ENCODE measurements at places on chromosomes 3 and 15.
A peak's percentile ranks its signal among the peaks of the same experiment; 100 is the strongest.

DNA sequence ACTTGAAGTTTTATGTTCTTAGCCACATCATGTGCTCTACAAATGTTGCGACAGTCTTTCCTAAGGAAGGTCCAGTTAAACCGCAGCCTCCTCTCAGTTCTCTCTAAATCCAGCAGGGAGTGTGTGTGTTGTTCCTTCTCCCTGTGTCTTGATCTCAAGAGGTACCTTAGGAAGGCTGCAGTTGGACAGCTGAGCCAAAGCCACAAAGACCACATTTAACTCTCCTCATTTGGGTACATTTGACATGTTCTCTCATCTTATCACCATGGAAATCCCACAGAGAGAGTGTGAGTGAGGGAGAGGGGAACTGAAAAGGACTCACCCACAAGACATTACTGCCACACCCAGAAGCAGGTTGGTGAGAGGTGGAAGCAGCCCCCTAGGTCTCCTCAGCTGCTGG, 79.5 kb downstream of the CD200R1L start:
- DNase-seq = no peak

- no peak for DNase-seq
Observed at GRCh38 chr3:170024581-170024980, 13.2 kb upstream of the GPR160 start.

DNA sequence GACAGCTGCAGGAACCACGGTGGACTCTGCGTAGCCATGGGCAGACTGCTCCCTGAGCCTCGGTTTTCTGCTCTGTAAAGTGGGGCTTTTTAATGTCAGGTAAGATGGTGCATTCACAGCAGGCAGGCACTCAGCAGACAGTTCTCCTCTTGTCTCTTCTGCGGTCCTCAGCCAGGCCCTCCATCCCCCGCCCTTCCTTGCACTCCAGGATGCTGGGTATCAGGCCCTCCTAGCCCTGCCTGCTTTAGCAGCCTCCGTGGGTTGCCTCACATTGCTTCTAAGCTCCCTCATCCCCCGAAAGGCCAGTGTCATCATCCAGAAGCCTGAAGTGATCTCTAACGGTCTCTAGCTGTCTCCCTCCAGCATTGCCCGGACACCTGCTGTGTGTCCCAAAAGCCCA, 115.7 kb downstream of the WNT7A start:
- DNase-seq = no peak

- DNase-seq = no peak
Observed at GRCh38 chr15:86526938-86527690, 447.4 kb downstream of the AGBL1 start.

DNA sequence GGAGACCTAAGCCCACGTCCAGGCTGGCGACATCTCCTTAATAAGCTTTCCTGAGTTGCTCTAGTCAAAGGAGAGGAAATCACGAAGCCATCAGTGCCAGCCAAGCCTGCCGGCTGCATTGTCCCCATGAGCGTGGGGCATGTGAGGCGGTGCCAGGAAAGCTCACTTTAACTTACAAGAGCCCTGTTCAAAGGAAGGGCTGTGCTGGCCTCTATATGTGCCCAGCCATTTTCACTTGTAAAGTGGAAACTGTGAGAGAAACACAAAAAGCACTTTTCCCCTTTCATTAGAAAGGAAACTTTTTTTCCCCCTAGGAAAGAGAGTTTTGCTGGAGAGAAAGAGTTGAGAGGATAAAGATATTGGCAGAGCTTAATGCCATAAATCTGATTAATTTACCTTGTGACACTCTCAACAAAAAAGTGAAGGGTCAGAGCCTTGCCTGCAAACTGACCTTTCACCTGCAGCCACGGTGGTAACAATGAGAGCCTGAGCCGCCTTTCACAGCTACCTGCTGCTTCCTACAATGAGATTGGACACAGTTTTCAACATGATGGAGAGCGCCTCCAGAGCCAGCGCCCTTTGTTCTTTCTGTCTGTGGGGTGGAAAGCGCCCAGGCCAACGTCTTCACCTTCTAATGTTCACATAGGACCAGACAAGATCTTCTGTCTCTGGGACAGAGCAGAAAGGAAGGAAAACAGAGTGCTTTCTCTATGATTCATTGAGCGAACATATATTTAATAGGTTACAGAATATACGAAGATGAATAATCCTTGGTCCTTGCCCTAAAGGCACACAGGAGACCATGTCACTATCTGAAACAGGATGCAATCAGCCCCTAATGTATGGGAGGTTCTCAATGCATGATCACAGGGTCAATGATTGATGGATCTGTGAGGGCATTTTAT, 233.1 kb upstream of the HES1 start:
- no peak for DNase-seq

DNA sequence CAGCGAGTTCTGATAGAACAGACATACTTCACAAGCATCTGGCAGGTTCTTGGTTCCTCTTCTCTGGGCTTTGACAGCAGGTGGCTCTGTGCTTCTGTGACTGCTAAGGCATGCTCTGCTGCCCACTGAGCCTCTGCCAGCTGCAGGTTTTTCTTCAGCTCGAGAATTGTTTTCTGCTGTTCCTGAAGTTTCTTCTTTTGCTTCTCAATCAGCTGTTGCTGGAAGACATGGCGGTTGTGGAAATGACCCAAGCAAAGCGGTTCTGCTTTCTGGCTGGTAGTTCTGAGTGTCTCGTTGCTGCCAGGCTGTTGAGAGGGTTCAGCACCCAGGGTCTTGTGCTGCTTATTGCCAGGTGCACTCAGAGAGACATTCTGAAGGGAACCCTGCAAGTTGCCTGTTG, 50.8 kb downstream of the CCDC191 start:
- DNase-seq = no peak

DNA sequence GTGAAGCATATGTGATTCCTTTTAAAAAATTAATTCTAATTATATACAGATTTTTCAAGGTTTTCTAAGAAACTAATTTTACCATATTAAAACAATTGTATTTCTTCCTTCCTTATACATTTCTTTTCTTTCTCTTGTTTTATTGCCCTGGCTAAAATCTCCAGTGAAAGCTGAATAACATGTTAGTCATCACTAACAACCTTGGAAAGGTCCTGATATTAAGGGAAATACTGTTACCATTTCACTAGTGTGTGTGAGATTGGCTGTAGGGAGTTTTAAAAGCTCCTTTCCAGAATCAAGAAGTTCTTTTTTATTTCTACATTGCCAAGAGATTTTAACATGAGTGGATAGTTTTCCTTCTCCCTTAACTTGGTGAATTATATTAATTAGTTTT, 229.7 kb upstream of the EIF1B start:
- no peak for DNase-seq

- DNase-seq = no peak
Observed at GRCh38 chr3:155244216-155244615, 49.3 kb downstream of the STRIT1 start.

- DNase-seq = no peak
Observed at GRCh38 chr3:130850044-130850797, 43.7 kb upstream of the ATP2C1 start.

DNA sequence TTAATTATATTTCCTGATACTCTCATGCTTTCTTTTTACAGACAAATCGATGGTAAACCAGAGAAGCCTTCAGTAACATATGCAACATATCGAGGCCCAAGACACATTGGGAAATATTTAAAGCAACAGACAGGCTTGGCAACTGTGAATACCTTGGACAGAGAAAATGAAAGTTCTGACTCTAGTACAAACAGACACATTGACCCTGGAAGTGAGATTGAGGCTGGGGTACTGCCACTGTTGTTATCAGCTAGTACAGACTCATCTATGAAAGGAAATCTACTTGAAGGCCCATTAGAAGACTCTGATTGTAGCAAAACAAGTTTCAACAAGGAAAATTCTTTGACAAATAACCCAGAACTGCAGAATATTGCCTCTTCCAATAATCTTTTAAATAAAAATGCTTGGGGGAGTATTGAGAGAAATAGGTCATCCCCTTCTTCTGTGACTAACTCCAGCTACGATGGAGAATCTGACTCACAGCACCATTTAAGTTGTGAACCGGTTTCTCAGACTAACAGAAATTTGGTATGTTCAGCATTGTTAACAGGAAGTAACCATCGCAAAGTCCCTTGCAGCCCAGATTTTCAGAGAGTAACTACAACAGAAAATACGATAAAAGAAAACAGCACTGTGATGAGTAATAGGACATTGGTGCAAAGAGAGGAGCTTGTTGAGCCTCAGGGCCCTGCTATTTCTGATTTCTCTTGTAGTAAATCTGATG, 50.2 kb downstream of the CRYBG3 start:
- DNase-seq = no peak

DNA sequence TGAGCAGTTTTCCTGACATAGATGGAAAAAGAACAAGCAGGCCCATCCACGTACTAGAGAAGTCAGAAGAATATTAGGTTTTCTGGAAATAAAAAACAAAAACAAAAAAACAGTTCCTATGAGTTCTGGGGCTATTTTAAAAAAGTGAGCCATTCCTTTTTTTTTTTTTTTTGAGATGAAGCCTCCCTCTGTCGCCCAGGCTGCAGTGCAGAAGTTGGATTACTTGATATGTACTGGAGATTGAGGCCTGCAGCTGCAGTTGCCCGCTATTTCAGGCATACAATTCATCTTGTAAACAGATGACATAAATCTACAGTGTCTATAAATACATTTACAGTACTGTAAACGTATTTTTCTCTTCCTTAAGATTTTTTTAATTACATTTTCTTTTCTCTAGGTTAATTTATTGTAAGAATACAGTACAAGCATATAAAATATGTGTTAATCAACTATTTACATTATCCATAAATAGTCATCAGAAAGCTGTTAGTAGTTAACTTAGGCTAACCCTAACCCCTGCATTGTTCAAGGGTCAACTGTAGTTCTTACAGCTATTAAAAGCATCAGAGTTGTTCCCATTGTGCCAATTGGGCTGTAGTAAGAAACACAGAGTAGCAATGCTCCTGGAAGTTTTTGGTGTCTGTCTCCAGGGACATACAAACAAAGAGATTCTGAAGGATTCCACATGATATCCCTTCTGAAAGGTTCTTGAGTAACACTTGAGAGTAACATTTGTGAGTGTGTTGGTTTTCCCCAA, 11.2 kb upstream of the ACTL6A start:
- DNase-seq = no peak

DNA sequence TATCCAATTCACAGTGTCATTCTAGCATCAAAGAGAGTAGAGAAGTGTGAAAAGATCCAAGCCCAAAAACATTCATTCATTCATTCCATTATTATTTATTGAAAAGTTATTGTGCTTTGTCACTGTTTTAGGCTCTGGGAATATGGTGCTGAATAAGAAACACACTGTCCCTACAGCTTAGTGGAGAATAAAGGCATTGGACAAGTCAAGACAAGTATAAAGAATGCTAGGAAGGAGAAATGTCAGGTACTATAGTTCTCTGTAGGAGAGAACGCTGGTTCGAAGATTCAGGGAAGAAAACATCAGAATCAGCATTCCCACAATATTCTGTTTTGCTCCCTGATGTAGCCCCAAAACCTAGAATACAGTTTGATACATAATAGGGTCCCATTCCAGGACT, 128.8 kb upstream of the CHRM5 start:
- DNase-seq = no peak

GRCh38 chr3:133891662-133892378, 3.9 kb downstream of the RAB6B start:
- peak; percentile 9 for DNase-seq

- peak; percentile 73 for DNase-seq
Observed at GRCh38 chr15:29668120-29668602, 154.1 kb downstream of the TJP1 start.

- DNase-seq = no peak
Observed at GRCh38 chr3:175433026-175433674, 574.0 kb downstream of the NAALADL2 start.

DNA sequence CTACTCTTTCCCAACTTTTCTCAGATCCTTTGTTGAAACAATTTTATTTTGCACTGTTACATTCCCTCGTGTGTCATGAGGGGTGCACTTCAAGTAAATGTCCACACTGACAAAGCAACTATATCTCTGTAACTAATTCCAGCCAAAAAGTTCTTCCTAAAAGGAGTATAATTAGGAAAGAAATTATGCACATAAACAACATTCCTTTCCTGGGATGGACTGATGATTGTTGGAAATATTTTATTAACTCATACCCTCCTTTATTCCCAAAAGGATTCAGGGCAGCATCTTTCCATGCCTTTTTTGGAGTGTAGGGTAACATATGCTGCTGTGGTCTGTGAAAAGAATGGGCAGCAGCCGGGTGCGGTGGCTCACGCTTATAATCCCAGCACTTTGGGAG, 426.1 kb upstream of the THBS1 start:
- no peak for DNase-seq

DNA sequence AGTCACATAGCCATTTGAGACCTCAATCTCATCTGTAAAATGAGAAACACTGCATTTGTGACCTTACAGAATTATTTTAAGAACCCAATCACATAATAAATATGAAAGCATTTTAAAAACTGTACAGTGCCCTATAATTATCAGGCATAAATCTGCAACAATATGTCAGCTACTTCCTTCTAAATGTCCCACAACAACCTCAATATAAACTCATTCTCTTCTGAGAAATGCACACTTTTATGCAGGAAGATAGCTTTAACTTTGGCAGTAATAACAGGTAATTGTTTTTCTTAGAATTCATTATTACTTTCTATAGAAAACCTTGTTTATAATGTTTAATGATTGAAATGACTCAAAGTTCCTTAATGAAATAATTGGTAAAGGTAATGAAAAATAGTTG, 400.7 kb upstream of the AGTR1 start:
- no peak for DNase-seq

DNA sequence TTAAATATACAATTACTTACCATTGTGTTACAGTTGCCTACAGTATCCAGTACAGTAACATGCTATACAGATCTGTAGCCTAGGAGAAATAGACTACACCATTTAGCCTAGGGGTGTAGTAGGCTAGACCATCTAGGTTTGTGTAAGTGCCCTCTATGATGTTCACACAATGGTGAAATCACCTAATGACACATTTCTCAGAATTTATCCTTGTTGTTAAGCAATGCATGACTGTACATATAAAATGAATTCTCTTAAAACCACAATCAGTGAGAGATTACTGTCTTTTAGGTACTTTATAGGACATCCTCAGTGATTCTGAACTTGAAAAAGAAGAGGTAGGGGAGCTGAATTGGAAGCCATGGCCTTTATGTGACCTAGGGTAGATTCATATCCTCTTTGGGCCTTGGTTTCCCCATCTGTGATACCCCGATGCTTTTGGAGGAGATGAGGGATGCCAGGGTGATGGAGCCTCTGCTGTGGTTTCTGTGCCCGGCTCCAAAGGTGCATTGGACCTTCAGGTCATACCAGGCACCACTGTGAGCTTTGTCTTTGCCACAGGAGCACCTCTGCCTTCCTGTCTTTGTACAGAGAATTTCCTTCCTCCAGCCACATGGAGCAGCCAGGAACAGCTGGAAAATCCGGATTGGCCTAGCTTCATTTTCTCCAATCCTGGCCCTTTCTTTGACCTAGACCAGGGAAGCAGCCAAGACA, 51.9 kb upstream of the FLNB start:
- DNase-seq = no peak
